Left ventricle myocardium inferior (tissue), 1 donor: ENCODE measurements at places on chromosomes 16 and 17.

GRCh38 chr17:75635610-75636202, 2.5 kb downstream of the SMIM5 start:
- peak; percentile 71 for DNase-seq

DNA sequence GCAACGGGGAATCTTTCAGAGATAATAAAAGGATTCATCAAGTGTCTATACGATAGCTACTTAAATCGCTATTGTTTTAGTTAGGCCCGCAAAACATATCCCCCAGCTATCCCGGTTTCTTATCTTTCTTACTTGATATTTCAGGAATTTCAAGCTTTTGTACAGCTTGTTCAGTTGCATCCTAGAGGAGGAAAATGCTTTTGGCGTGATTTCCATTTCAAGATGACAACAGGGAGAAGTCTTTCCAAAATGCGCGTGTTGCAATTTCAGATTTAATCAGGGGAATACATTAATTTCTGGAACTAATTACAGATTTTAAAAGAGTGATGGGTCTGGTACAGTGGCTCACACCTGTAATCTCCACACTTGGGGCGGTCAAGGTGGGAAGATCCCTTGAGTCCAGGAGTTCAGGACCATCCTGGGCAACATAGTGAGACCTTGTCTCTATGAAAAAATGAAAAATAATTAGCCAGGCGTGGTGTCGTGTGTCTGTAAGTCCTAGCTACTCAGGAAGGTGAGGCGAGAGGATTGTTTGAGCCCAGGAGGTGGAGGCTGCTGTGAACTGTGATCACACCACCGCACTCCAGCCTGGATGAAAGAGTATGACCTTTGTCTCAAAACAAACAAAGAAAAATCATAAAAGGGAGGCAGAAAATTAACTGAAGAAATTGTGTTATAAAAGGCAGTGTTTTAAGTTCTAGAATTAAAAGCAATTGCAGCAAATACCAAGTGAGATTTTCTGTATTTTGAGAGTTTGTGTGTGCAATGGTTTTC, 546.1 kb downstream of the MAF start:
- DNase-seq = no peak

- DNase-seq = no peak
These were observed 6.7 kb downstream of the MMP28 start for GRCh38 chr17:35788477-35789368.

DNA sequence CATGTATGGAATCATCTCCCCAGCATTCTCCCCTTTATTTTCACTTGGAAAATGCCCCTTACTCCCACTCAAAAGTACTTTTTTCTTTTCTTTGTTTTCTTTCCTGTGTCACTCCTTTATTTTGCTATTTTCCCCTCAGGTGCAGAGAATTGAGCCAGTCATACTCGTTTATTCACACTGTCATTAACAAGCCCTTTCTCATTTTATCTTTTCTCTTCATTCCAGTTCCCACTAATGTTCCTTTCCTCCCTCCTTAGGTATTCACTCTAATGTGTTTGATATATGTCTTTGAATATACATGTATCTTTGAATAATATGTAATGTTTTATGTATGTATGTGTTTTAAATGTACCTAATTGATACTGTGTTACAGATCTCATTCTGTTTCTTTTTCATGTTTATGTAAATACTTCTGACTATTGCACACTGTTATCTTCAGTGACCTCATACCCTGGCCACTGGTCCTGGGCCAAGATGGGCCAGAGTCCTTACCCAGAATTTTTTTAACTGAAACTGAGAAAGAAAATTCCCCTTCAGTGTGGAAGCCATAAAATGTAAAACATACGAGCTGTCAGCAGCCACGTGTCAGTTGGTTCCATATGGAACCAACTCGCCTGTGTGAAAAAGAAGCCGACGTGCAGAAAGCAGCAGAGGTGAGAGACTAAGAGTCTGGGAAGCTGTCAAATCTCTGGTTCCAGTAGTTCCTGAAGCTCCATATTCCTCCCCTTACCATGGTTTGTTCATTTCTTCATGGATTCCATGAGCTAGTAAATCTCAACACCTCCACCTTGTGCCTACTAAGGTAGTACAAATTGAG, 5.8 kb downstream of the SRR start:
- no peak for DNase-seq

GRCh38 chr17:59760160-59760559, 52.7 kb downstream of the VMP1 start:
- DNase-seq = no peak

- DNase-seq = no peak
These were observed 9.5 kb upstream of the PPP1R27 start for GRCh38 chr17:81844327-81844851.

DNA sequence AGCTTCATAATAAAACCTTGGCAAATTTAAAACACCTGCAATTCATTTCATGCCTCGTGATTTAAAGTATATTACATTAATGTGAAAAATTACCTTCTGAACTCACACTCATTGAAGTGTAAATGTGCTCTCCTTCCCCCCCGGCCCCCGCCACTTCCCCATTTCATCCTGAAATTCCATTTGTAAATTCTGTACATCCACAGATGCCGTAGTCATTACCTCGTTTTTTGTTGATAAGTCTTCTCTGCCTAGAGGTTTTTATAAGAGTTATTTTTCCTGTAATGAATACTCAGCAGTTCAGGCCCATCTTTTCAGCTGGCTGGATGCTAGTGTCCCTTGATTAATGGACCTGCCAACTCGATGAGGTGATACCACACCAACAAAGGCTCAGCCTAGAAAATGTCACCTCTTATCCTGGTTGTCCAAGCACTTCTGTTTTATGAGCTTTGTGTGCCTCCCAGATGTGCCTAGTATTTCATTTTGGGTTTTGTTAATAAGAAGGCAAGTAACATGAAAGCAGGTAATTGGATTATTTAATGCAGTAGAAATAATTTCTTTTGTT, 64.8 kb upstream of the KIFC3 start:
- DNase-seq = no peak

GRCh38 chr17:6422654-6423241, 12.2 kb downstream of the AIPL1 start:
- no peak for DNase-seq

DNA sequence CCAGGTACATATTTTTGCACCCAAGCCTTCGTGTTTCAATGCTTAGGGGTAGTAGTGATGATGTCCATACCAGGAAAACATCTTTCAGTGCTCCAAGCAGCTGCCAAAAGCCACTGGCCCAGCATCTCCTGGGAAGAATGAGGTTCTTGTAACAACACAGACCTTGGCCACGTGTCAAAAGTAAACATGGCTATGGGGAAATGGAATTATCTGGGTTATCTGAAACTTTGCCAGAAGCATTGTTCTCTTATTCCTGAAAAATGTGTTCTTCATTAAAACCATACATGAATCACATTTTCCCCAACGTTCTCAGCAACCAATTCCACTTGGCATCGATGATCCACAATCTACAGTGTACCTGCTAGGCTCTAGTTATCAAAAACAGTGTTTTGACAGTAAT, 524.2 kb upstream of the EEF2KMT start:
- no peak for DNase-seq

DNA sequence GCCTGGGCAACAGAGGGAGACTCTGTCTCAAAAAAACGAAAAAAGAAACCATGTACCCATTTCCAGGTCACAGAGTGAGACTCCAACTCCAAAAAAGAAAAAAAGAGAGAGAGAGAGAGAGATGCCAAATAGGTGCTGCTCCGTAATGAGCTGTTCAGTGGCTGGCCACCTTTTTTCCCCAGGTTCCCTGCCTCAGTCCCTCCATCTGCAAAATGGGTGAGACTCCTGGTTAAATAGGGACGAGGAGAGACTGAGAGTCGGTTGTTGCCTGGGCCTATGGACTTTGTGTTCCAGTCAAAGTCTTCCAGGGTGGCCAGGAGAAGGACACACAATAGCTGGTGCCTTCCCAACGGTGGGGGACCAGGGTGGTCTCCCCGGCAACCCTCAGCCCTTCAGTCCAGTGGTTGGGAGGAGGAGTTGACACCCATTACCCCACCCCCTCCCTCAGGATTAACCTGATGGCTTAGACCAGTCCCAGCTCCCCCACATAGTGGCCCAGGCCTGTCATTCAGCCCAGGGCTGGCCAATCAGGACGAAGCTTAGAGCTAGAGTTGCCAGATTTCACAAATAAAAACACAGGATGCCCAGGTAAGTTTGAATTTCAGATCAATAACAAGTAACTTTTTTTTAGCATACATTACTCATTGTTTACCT, 258.2 kb downstream of the PARN start:
- DNase-seq = no peak

- DNase-seq = no peak
These were observed 366.3 kb upstream of the HSBP1 start for GRCh38 chr16:83441517-83441916.

GRCh38 chr17:80692931-80693467, 148.4 kb downstream of the RPTOR start:
- no peak for DNase-seq

DNA sequence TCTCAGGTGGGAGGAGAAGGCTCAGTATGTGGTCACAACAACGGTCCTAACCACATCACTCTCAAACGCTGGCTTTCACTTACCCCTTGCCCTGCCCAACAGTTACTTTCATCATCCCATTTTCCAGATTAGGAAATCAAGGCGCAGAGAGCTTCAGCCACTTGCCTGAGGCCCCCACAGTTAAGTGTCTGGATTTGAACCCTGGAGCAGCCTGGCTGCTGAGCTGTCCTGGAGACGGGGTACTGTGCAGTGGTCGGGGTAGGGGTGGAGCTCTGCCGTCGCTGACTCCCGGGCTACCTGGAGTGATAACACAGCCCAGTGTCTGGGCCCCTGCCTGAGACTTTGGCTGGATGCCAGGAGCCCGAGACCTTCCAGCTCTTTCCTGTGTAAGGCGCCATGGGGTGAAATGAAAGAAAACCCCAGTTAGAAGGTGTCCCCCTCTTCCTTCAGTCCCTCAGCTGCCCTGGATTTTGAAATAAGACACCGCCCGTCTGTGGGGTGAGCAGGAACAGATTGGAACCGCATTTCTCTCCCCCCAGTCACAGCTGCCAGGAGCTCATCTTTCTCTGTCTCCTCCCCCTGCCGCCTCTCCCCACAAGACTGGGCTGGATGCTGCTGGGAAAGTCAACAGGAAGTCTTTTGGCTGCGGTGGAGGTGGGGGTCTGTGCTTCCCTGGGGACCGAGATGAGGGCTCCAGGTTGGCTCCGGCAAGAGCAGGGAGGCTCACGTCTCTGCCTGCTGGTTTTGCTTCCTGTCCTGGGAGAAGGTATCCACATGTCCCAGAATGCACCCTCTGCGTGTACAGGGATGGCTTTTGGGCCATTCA, 280.2 kb downstream of the SEC14L1 start:
- DNase-seq = no peak

DNA sequence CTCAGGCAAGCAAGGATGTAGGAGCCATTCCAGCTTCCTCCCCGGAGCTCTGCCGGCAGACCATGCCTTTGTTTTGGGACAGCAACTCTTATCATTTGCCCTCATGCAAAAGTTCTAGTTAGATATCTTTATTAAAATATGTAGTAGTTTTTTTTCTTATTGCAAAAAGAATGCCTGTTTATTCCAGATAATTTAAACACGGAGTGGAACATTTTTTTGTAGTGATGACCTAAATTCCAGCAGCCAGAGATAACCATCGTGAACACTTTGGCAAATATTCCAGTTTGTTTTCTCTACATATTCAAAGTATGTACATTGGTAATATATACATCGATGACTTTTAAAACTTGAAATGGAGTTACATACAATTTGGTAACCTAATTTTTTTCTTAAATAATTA, 54.8 kb downstream of the CRISPLD2 start:
- DNase-seq = no peak

DNA sequence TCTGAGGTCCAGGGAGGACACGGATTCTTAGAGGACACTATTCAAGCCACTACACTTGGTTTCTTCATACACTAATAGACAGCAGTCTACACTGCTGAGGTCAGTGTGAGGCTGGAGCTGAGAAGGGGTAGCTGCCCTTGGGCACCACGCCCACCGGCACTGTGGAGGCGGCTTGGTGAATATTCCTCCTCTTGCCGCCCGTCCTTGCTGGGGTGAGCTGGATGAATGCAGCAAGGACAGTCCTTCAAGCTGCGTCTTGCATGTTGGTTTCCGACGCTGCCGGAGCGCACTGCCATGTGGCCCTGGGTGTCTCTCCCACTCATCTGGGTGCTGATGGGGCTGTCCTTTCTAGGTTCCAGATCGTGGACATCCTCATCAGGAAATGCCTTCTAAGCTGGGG, 2.6 kb downstream of the ZNF205 start:
- no peak for DNase-seq

DNA sequence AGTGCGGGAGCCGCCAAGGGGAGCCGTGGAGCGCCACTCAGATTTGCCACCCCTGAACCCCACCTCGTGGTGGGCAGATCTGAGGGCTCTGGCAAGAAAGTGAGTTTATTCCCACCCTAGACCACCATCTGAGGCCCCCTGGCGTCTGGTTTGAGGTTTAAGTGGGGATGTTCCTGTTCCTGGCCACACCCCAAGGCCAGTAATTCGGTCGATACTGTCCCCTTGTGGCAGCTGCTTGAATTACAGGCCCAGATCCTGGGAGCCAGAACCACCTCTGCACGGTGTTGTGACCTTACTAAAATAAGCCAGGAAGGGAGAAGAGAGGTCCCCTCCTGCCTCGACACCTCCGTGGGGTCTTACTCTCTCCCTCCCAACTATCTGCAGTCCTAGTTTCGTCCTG, 3.3 kb upstream of the LAT start:
- DNase-seq = no peak

GRCh38 chr17:79330696-79331095, 256.1 kb downstream of the ENGASE start:
- no peak for DNase-seq

DNA sequence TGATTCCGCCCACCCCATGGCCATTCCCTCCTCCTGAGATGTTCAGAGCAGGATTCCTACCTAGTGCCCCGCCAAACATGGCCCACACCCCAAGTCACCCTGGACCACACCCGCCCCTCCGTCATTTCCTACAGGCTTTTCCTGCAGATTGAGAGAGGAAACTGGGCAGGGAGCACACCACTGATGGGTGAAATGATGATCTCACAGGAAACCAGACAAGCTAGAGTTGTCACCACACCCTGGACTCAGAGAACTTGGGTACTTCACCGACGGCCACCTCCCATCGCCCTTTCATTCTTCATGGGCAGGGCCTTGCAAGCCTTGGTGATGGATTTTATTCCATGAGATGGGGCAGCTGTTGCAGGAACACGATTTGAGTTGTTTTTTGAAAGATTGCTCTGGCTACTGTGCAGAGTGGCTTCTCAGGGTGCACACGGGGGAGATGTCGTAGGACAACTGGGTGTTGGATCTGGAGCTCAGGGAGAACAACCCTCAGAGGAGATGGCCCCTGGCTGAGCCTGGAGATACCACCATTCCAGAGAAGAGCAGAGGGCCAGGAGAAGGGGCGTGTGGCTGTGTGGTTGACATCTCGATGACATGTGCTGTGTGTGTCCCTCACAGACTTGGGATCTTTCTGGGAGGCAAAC, 7.4 kb upstream of the B9D1 start:
- peak; percentile 49 for DNase-seq

GRCh38 chr17:83087788-83088360, 8.5 kb downstream of the METRNL start:
- DNase-seq = no peak

GRCh38 chr17:1168533-1169220, 11.1 kb downstream of the ABR start:
- no peak for DNase-seq

GRCh38 chr16:3143598-3144320, 8.9 kb downstream of the ZNF213 start:
- peak; percentile 68 for DNase-seq

- no peak for DNase-seq
These were observed 7.3 kb upstream of the KDM8 start for GRCh38 chr16:27195941-27196595.
